Activated CD4-positive, alpha-beta T cell treated with anti-CD3 and anti-CD28 coated beads for 36 hours (primary cell): ENCODE measurements at places on chromosomes 4 and X.

- DNase-seq, result no peak
Observed at GRCh38 chr4:155566354-155566753, 100.3 kb upstream of the GUCY1A1 start.

DNA sequence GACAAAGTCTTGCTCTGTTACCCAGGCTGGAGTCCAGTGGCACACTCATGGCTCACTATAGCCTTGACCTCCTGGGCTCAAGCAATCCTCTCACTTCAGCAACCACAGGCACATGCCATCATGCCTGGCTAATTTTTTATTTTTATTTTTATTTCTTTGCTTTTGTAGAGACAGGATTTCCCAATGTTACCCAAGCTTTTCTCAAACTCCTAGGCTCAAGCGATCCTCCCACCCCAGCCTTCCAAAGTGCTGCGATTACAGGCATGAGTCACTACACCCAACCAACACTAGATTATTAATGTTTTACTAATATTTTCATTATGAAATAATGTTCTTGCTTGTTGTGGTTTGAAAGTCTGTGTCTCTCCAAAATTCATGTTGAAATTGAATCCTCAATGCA, 5.2 kb upstream of the ACTRT1 start:
- no peak for DNase-seq

GRCh38 chr4:8315435-8316250, 46.1 kb downstream of the HTRA3 start:
- DNase-seq, result no peak

- DNase-seq, result no peak
Observed at GRCh38 chr4:184434501-184435066, 39.8 kb downstream of the IRF2 start.

GRCh38 chr4:101669138-101669831, 121.2 kb upstream of the BANK1 start:
- no peak for DNase-seq

DNA sequence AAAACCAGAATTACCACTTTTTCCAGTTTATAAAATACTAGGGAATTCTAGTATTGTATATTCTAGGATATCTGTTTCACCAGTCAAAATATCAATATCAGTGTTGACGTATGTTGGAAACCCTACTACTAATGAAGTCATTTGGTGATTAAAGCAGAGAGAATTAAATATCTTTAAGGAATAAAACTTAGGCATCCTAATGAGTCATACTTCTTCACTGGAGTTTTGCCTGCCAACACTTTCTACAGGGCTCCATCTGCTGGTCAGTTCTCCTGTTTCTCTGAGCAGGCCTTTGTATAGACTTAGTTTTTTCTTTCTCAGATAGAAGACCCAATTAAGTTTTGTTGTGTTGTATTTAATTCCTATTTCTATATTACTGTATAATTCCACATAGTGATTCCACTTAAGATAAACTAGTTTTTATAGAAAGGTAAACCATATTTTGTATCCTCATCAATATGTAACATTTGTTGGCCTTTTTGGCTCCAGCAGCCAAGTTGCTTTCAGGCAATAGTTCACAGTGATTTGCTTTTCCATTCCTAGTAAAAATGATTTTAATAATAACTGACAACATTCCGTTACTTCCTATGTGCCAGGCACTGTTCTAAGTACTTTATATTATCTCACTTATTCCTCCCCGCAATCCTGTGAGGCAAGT, 3.5 kb downstream of the AP1AR start:
- DNase-seq, result peak; percentile 64
